ENCODE measurements at places on chromosomes 7 and 10. TPM values are rescaled to one million over a fixed set of nuclear protein-coding genes. Genes with fewer than 3 reads are reported as not detected.

- DNase-seq: no peak
Observed at GRCh38 chr10:31866118-31866670, 62.4 kb downstream of the ARHGAP12 start.

COL17A1 gene
- total RNA-seq: 0.43 TPM

SPDYE8 gene
- total RNA-seq: not detected

- DNase-seq: no peak
Observed at GRCh38 chr7:50717181-50717580, 65.5 kb downstream of the GRB10 start.

- no peak for DNase-seq
Observed at GRCh38 chr7:85716353-85716752, 529.5 kb upstream of the SEMA3D start.

DNA sequence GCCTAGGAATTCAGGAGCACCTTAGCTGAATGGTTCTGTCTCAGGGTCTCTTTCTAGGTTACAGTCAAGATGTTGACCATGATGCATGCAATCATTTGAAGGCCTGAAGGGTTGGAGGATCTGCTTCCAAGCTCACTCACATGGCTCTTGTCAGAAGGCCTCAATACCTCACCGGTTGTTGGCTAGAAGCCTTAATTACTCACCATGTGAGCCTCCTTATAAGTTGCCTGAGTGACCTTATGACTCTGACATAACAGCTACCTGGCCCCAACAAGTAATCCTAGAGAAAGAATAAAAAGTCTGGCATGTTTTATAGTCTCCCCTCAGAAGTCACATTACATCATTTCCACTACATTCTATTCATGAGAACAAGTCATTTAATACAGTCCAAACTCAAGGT lies 3.4 kb upstream of the C1GALT1 start:
- DNase-seq: no peak

- DNase-seq: no peak
Observed at GRCh38 chr10:29839826-29840515, 205.2 kb upstream of the SVIL start.

Data from Right ventricle myocardium inferior (tissue), 1 donor.